ENCODE measurements at places on chromosomes 16 and 17.
A peak's percentile ranks its signal among the peaks of the same experiment; 100 is the strongest.

DNA sequence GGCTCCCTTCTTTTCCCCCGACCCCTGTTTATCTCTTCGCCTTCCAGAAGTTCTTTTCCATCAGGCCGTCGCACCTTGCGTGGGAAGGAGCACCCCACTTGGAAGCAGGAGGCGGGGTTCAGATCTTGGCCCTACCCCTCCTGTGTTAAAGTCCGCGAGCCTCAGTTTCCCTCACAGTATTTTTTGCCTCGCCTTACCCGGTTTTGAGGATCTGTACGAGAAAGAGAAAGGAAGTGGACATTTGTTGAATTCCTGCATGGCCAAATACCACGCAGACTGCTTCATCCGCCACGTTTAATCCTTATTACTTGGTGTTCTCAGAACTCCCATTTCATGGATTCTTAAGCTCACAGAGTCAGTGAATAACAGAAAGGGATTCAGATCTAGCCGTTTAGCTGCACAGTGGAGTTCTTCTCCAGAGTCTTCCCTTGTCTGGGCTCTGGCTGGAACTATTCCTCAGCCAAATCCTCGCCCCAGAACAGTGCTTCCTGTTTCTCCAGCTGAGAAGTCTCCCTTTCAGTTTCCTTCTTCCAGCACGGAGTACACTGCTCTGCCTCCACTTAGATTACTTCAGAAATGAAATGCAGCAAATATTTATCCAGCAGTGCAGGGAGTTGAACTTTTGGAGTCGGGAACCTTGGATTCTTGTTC is 590 bp downstream of the TMEM219 start:
- DNase-seq = no peak

DNA sequence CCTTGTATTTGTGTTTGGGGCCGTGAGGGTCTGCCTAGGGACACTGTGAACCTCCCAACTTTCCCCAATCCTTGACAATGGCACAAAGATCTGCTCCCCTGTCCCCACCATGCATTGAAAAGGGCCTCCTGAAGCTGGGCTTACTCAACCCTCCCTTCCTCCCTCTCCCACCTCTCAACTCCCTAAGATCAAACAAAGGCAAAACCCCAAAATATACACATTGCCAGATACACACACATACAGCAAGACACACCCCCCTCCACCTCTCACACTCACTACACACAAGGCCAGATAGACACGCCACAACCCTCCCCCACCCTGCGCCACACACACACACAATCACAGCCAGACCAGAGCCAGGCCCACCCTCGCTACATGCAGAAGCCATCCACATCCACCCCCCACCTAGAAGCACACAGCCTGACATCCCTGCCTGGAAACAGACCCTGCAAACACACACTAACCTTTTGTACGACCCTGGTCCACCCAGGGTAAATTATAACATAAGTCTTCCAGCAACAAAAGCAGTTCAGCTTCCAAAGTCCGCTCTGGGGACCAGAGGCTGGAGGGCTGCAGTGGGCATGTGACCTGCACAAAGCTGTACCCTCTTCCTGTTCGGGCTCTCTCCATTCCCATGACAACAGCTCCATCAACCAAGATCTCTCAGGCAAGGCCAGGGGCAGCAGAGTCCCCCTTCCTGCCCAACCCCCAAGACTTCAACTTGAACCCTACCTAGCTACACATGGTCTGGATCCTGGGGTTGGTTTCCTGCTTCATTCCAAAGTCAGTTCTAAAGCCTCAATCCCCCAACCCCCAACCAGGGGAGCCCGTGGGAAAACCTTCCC is 1.9 kb downstream of the PCGF2 start:
- DNase-seq = no peak

- DNase-seq = no peak
Measured at GRCh38 chr16:10979717-10980601, 35.6 kb downstream of the CLEC16A start.

- DNase-seq = no peak
Measured at GRCh38 chr16:81997738-81998137, 13.5 kb downstream of the SDR42E1 start.

GRCh38 chr17:42072323-42073187 is 22.2 kb upstream of the C17orf113 start:
- DNase-seq = peak; percentile 15

DNA sequence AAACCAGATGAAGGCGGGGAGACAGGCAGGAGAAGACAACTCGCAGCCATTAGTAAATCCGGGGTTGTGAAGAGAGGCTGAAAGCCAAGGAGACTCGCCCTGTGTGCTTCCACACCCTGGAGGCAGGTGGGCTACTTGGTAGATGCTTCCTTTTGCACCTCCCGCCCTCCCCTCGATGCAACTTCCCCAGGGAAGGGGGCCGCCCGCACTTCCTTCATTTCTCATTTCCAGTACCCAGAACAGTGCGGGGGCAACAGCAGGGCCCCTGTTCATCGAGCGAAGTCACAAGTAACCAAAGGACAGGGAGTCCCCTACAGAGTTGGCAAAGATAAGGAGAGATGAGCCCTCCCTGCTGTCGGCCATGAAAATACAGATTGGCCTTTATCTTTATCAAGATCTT is 25.0 kb downstream of the CCDC40 start:
- DNase-seq = no peak

DNA sequence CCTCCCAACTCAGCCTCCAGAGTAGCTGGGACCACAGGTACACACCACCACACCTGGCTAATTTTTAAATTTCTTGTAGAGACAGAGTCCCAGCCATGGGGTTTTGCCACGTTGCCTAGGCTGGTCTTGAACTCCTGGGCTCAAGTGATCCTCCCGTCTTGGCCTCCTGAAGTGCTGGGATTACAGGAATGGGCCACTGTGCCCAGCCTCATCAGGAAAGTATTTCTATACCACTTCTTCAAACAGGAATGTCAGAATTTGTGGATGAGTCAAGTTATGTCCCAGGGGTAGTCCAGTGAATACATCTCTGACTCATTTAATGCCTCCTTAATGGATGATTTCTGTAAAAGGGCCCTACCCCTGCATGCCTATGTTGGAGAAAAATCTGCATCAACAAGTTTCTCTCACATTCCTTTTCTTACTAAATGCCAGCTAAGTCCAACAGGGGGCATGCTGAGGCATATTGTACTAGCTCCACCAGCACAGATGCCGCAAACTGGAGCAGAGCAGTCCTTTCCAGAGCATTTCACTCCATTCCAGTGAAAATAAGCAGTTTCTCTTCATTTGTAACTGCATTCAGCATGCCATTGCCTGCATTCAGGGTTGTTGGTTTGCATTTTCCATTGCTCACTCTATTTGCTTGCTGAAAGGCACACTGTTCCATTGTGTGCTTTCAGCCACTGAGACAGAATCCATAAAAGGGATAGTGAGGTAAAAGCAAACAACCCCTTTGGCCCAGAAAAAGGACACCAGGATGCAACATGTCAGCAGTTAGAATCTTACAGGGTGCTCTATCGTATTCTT is 5.3 kb upstream of the CAVIN1 start:
- DNase-seq = peak; percentile 24

DNA sequence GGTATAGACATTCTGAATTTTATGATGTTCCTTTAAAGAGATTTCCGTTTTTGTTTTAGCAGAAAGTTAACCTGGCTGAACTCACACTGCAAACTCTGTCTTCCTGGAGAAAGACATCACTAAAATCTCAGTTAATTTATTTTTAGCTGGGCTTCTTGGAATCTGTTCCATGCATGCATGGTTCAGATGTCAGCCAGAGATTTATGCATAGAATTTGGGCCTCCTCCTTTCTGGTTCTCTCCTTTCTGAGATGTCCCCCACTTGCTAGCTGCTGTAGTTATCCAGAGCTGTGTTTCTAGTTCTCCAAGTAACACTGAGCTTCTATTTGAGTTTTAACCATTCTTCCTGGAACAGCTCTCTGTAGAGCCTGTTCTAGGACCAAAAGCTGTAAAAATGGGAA is 77.3 kb upstream of the TANC2 start:
- no peak for DNase-seq

- no peak for DNase-seq
Measured at GRCh38 chr17:57612202-57613071, 132.7 kb downstream of the CCDC182 start.

DNA sequence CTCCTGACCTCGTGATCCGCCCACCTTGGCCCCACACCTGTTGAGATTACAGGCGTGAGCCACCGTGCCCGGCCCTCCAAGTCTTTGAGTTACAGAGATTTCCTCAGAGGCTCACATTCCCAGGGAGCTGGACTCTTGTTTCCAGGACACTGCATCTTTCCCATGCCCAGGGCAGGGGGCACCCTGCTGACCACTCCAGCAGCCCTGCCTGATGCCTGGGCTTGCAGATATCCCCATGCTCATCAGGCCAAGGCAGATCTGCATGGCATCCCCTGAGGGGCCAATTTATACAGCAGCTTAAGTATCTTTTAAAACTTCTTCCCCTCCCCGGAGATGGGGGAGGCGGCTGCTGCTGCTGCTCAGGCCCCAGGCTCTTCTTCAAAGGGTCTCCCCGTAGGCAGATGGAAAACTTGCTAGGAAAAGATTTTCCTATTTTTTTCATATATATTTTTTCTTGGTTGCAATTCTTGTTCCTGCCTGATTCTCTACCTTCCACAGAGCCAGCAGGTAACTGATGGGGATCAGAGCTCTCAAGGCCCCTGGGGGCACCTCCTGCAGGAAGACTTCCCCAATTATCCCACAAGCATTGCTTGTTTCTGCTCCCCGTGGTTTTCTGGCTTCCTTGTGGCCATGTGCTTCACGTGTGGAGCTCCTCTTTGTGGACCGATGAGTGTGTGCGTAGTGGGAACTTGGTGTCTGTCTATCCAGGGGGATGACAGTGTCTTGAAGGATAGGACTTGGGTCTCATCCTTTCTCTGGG is 102.2 kb upstream of the SDK2 start:
- DNase-seq = no peak

DNA sequence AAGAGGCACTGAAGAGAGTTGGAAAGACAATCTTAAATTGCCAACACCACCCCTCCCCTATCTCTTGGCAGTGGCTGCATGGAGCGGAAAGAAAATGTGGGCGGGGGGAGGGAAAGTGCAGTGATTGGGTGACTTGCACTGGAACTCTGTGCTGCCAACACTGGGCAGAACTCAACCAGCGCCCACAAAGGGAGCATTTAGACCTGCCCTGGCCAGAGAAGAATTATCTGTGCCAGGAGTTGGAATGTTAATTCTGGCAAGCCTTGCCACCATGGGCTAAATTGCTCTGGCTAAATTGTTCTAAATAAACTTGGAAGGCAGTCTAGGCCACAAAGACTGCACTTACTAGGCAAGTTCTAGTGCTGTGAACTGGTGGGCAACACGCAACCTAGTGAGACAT is 6.5 kb upstream of the CCL13 start:
- DNase-seq = no peak

- no peak for DNase-seq
Measured at GRCh38 chr16:80992676-80993293, 13.9 kb downstream of the CMC2 start.

DNA sequence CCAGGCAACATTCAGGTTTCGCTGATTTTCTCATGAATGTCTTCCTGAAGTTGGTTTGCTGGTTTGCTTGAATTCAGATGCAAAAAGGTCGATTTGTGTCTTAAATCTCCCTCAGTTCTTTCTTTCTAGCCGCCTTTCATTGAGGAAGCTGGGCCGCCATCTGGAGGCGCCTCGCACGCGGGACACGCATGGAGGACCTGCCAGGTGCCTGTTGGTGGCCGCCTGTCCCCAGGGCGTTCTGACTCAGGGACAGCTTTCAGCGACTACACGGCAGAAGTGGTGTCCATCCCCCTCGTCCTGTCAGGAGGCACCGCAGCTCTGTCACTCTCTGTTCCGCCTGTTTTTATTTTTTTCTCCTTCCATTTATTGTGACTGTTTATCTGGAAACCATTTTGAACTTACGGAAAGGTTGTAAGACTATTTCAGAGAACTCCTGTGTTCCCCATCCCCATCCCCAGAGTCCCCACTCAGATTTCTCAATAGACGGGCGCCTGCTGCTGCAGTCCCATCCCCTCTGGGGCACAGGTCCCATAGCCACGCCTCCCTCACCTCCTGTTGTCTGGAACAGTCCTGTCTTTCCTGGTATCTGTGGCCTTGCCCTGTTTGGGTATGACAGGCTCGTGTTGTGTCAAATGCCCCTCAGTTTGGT is 33.2 kb downstream of the COX4I1 start:
- no peak for DNase-seq

GRCh38 chr17:17793378-17794214 is 43.2 kb downstream of the SREBF1 start:
- no peak for DNase-seq

DNA sequence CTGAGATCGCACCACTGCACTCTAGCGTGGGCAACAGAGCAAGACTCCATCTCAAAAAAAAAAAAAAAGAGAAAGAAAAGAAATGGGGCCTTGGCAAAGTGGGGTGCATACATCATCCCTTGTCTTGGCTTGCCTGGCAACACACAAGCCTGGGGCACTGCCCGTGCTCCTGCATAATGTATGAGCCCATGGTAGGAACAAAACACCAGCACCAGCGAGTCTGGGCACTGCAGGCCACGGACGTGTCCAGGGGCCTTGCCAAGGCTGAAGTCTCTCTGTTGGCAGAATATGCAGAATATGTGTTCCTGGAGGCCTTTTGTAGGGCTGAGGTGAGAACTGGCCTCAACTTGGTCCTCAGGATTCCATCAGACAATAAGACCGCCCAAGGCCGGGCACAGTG is 15.7 kb upstream of the ALDOA start:
- no peak for DNase-seq

- no peak for DNase-seq
Measured at GRCh38 chr17:49444384-49444783, 29.7 kb upstream of the PHB1 start.

- DNase-seq = no peak
Measured at GRCh38 chr16:1407753-1408152, 6.8 kb downstream of the UNKL start.

- no peak for DNase-seq
Measured at GRCh38 chr16:80303691-80304090, 237.1 kb upstream of the DYNLRB2 start.

DNA sequence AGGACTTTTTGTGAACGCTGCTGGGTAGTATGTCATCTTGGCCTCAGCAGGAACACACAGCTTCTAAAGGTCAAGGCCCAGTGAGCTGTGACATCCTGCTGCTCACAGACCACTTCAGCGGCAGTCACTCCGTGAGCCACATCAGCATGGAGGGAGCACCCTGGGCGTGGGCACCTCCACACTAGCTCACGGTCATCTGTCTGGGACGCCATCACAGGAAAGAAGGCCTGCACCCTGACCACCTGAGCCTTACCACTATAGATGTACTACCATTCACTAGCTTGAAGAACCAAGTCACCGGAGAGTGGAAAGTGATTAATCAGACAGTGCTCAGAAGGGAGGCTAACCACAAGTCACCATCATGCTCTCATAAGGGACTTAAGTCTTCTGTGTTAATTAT is 3.3 kb downstream of the AXIN1 start:
- DNase-seq = peak; percentile 36

GRCh38 chr16:53054670-53055485 is at the start of gene CHD9:
Gene CHD9 (plus strand): TSS chr16:53054991. CDS start chr16:53156090, 101,099 bp downstream.
- DNase-seq = peak; percentile 74

Data from activated naive CD8-positive, alpha-beta T cell treated with anti-CD3 and anti-CD28 coated beads, Interleukin-2, amount 50 U/mL, for 24 hours (primary cell).